ENCODE measurements at places on chromosomes 2 and 18.

DNA sequence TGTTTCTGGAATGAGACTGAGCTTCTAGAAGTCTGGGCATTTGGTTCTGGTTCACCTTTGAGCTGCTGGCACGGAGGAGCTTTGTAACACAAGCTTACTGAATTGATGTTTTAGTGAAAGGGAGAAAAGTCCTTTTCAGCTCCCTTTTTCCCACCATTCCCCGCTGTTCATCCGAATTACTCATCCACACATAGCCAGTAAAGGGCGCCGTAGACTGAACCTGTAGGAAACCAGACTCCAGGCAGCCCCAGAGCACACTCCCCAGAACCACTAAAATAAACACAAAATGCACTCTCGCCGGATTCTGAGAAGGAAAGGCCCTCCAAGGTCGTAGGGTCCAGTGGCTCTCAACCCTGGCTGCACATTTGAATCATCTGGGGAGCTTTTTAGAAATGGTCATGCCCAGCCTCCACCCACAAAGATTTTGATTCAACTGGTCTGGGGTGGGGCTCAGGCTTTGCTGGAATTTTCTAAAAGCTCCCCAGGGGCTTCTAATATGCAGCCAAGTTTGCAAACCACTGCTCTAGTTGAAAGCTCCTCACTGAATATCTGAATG is 29.6 kb downstream of the TCF7L1 start:
- DNase-seq: no peak

DNA sequence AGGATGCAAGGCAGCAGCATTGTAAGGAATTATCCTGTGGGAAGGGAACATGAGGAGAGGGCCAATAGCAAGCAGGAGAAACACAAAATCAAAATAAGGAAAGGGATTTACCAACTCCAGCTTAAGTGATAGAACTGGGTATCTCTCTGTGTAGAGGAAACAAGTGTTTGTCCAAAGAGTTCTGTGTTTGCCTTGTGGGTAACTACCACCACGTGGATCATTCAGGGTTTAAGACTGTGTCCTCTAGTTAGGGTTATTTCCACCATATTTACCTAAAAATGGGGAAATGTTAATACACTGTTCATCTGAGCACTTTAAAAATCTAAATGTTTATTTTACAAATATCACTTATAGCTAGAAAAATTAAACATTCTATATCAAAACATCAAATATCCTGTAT is 283.3 kb downstream of the EIPR1 start:
- DNase-seq: no peak

GRCh38 chr2:183035954-183036669 is 2.1 kb downstream of the NCKAP1 start:
- no peak for DNase-seq

GRCh38 chr2:1461507-1462390 is 48.5 kb downstream of the TPO start:
- no peak for DNase-seq

DNA sequence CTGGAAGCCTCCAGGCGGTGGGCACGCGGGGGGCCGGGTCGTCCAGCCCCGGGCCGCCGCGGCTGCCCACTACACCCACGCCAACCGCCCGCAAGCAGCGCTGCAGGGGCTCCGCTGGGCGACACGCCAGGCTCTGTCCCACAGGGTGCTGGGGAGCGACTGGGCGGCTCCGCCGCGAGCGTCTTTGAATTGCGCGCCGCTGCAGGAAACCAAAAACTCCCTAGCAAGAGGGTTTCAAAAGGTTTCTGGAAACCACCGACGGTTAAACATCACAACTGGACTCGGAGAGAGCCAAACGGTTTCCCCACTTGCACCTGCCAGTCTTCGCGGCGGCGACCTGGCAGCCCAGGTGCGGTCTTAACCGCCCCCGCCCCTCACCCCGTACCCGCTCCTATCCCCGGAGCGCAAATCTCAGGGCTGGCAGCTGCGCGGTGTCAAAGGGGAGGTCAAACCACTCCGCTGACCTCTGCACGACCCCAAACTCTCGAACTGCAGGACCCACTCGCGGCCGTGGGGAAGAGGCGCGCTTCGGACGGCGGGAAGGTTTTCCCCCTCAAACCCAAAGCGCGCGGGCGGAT is 1.0 kb downstream of the CXCR4 start:
- peak; percentile 64 for DNase-seq

- no peak for DNase-seq
These were observed 238.6 kb upstream of the CYP26B1 start for GRCh38 chr2:72386288-72386687.

GRCh38 chr2:173064151-173064805 is 11.4 kb upstream of the MAP3K20 start:
- no peak for DNase-seq

GRCh38 chr18:73462092-73462491 is 594.3 kb upstream of the NETO1 start:
- no peak for DNase-seq

- no peak for DNase-seq
These were observed 62.1 kb upstream of the NPAS2 start for GRCh38 chr2:100757621-100758394.
